GM23248 (cell line): ENCODE measurements at places on chromosomes 4 and X. TPM values are rescaled to one million over a fixed set of nuclear protein-coding genes. Genes with fewer than 3 reads are reported as not detected.

Gene MAOA
- 0.76 TPM in 1 of 2 replicates, not detected in the other for total RNA-seq

Gene GYPE
- 2.5 and 6.6 TPM in 2 replicates for total RNA-seq

Gene TKTL1
- not detected in 2 replicates for total RNA-seq

Gene WDR17
- total RNA-seq: 0.22 and 0.38 TPM in 2 replicates

Gene CTAG2
- total RNA-seq: not detected in 2 replicates

Gene ADAD1
- total RNA-seq: not detected in 2 replicates

Gene CT45A5
- total RNA-seq: not detected in 2 replicates

Gene DCHS2
- not detected in 2 replicates for total RNA-seq

Gene DCAF8L2
- not detected in 2 replicates for total RNA-seq

Gene SPIN2A
- total RNA-seq: not detected in 2 replicates

Gene ITM2A
- not detected in 2 replicates for total RNA-seq

Gene SATL1
- not detected in 2 replicates for total RNA-seq

Gene STBD1
- total RNA-seq: 6.7 and 10.6 TPM in 2 replicates

Gene ADH1A
- total RNA-seq: not detected in 2 replicates

Gene S100G
- not detected in 2 replicates for total RNA-seq

Gene GIMD1
- total RNA-seq: not detected in 2 replicates

Gene FHDC1
- total RNA-seq: 0.22 and 0.25 TPM in 2 replicates

Gene FBXW7
- 29.0 and 30.7 TPM in 2 replicates for total RNA-seq

Gene TRIM60
- total RNA-seq: not detected in 2 replicates

Gene YY2
- 0.38 and 1.4 TPM in 2 replicates for total RNA-seq

Gene NAP1L2
- not detected in 2 replicates for total RNA-seq
